Activated naive CD4-positive, alpha-beta T cell treated with anti-CD3 and anti-CD28 coated beads, Interleukin-2, amount 10 ng/mL, durations not matched to agents 7 days and 5 days (primary cell): ENCODE measurements at places on chromosomes 1 and 21.

- no peak for DNase-seq
Measured at GRCh38 chr1:147111381-147112130, 60.7 kb downstream of the PRKAB2 start.

DNA sequence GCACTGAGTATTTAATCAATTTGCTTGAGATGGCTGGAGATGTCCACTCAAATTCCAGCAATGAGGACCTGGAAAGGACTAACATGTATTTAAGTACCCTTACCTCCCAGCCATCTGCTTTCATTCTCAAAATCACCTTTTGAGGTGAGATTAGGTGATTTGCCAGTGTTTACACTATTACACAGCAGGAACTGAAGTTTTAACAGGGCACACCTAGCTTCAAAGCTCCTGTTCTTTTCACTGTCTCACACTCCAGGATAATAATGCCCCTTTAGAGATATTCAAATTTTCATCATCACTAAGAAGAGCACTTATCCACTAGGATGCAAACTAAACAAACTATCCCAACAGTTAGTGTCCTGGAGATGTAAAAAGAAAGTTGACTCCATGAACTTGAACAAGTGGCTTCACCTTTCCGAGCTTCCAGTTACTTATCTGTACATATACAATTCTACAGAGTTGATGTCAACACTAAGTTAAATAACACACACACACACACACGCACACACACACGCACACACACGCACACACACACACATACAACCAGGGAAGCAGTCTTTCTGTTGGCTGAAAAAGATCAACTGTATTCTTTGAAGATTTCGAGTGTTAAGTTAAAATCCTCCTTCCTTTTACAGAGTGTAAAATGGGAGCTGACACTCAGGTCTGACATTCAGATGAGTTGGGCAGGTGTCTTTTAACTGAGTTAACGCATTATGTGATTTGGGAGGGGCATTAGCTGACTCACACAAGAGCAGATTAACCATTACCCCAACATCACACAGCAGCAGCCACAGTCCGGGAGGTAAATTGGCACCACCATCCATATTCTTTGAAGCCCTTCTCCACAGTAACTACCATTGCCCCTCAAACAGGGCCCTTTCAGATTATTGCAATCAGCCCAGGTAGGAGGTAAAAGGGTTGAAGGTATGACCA is 15.5 kb upstream of the JAK1 start:
- no peak for DNase-seq

GRCh38 chr1:17521946-17522612 is 17.4 kb upstream of the ARHGEF10L start:
- DNase-seq = no peak

- no peak for DNase-seq
Measured at GRCh38 chr1:33228935-33229487, 27.3 kb upstream of the ZNF362 start.

DNA sequence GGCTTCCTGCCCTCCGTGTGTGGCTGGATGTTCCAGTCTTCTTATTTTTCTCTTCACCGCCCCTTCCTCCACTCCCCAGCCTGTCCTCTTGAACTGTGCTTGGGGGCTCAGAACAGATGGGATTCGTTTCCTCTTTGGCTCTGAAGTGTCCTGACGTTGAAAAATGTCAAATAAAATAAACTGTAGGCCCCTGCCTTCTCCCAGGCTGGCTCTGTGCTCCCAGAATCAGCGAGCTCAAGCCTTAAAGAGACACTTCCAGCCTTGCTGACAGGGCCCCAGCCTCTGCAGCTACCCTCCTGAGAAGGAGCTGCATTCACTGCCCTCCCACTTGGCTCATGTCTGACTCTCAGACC is 104.2 kb upstream of the IPO9 start:
- no peak for DNase-seq

DNA sequence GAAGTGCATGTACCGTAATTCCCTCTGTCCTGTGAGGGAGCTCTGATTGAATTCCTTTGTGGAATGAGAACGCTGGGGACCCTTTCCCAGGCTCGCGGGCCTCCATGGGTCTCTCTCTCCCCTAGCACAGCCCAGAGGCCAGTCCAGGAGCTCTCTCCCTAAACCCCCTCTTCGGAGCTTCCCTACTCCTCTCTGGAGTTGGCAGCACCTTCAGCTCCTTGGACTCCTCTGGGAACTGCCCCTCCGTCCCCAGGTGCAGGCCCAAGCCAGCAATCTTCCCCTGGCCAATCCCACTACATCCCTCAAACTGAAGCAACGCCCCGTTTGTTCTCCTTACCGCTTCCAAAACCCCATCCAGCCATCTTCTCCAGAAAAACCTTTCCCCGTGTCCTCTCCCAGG is 10.5 kb upstream of the SYNC start:
- DNase-seq = no peak

GRCh38 chr1:42322577-42322976 is 12.5 kb downstream of the FOXJ3 start:
- DNase-seq = no peak

DNA sequence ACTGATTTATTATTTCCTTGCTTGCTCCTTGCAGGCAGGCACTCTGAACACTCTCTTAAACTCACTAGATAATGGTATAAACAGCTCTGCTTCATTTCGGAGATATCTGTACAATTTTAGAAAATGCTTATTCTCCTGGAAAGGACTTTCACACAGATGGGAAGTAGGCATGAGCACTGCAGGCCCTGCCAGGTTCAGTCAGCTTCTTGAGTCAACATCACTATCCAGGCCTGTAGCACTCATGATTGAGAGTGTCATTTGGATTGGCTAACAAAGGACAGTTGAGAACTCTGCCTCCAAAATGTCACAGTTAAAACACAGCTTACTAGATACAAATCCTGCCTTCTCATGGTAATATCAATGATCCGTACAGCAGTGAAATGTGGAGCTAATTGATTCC is 181.9 kb downstream of the CYYR1 start:
- DNase-seq = no peak

DNA sequence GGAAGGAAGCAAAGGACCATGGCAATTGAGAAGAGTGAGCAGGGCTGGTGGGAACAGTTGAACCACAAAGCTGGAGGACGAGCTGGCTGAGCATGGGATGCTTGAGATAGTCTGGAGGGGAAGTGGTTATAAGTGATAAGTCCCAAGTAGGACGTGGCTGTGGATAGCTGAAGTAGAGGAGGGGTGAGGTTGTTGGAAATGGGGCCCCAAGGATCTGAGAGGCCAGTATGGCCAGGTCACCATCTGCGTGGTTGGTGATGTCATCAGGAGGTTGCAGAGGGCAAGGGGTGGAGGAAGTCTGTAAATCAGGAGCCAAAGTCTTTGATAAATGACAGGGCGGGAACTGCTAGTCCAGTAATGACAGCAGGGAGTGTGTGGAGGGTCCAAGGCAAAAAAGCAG is 11.0 kb upstream of the REN start:
- DNase-seq = no peak

- no peak for DNase-seq
Measured at GRCh38 chr1:34153246-34153645, 11.8 kb downstream of the CSMD2 start.
